IMR-90 (cell line): ENCODE measurements at places on chromosomes 2 and 18. TPM values are rescaled to one million over a fixed set of nuclear protein-coding genes. Genes with fewer than 3 reads are reported as not detected.
A peak's percentile ranks its signal among the peaks of the same experiment; 100 is the strongest.

DNA sequence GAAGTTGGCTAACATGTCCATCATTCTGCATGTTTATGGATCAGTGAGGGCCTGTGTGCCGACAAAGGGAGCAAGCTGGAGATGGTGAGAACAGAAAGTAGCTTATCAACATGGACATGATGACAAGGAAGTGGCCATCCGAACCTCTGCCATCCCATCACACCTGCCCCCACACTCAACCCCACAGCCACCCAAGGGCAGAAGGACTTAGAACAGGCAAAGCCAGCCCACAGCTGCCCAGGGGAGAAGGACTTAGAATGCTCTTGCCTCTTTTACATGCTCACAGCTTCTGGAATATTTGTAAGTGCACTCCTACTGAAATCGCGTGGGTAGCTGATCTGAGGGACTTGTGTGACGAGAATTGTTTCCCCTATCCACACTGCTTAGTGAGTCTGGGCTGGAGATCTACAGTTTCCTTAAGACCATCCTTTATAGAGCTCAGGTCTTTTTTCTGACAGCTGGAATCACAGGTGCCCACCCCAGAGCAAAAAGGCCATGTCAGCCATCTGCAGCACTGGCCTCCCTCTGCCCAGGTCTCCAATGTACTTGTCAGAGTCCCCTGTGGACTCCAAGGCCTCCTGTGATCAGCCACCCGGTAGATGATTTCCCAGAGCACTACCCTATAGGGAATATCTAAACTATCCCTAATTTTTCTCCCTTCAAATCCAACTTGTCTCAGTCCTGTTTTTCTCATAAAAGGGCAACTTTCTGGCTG is 154.1 kb downstream of the SMAD7 start:
- no peak for DNase-seq

The USP37 gene
- total RNA-seq = 6.5 and 7.5 TPM in 2 replicates

DNA sequence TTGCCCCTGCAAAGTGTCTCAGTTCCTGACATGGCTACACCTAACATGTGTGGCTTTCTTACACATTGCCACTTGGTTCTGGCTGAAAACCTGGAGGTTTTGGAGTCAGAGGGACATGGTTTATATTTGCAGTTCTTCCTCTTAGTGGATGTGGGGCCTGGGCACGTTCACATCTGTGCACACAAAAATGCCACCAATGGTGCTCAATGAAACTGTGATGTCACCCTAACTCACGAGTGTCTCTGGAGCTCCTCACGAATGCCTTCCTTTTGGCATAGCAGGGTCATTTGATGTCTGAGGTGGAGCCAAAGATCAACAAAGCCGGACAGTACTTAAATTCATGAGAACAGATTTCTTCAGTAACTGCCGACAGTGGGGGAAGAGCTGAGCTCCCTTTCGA is 231.7 kb upstream of the HS6ST1 start:
- DNase-seq = no peak

DNA sequence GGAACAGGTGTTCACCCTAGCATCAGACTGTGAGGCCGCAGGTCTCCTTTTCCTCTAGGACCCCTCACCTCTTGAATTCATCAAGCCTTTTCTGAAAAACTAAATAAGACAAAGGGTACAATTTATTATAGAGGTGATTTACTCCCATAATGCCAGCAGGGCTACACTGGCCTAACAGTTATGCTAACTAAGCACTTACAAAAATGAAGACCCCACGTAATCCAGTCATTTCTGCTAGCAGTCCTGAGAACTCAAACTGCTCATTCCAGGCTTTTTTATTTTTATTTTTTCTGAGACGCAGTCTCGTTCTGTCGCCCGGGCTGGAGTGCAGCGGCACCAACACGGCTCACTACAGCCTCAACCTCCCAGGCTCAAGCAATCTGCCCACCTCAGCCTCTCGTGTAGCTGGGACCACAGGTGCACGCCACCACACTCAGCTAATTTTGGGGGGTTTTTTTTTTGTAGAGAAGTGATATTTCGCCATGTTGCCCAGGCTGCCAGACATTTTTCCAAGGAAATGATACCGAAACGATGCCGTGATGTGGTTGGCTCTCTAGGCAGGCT is 14.2 kb downstream of the CAPG start:
- no peak for DNase-seq

The DHRS9 gene
- total RNA-seq = not detected in 2 replicates

GRCh38 chr2:232479341-232480200 is 8.1 kb downstream of the ECEL1 start:
- no peak for DNase-seq

GRCh38 chr18:33720133-33720532 is 142.1 kb downstream of the ASXL3 start:
- DNase-seq = peak; percentile 86

GRCh38 chr2:211941216-211941747 is 597.3 kb downstream of the ERBB4 start:
- no peak for DNase-seq

- DNase-seq = no peak
Measured at GRCh38 chr2:213147538-213147937, 3.9 kb downstream of the IKZF2 start.

The REG1B gene
- not detected in 2 replicates for total RNA-seq

GRCh38 chr18:35376742-35377695 is at the start of gene ZNF396:
TSS of gene ZNF396 (minus strand) at chr18:35377337. CDS start at chr18:35374292, 3,045 bp downstream.
- peak; percentile 27 for DNase-seq

DNA sequence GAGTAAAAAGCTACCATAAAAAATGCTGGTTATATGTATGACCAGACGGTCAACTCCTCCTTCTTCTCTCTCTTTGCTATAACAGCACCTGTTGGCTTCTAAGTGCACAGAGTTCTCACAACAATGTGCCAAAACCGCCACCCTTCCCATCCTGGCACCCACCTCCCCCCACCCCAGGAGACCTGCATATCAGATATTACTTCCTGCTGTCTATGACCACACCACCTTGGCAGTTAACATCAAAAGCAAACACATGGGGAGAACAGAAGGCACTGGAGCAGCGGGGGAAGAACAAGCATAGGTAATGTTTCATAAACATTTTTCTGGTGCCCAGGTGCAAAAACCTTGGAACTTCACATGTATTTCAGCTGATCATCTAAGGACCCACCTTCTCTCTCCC is 15.5 kb downstream of the SPRED2 start:
- DNase-seq = no peak

DNA sequence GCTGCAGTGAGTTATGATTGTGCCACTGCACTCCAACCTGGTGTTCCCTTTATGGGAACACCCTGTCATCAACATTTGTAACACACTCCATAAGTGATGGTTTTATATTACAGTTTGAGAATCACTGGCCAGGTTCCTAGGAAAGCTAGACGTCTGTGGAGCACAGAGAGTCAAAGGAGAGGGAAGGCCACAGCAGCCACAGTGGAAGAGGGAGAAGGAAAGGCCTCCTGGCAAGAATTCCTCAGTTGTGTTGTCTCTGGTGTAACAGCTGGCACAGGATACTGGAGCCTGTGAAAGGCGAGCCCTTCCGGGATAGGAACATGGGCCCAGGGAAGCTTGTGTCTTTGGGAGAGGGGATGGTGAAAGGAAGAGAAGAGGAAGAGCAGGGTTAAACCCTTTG is 360.5 kb upstream of the PIK3C3 start:
- DNase-seq = no peak

GRCh38 chr2:11930211-11930761 is 183.9 kb downstream of the LPIN1 start:
- DNase-seq = no peak

DNA sequence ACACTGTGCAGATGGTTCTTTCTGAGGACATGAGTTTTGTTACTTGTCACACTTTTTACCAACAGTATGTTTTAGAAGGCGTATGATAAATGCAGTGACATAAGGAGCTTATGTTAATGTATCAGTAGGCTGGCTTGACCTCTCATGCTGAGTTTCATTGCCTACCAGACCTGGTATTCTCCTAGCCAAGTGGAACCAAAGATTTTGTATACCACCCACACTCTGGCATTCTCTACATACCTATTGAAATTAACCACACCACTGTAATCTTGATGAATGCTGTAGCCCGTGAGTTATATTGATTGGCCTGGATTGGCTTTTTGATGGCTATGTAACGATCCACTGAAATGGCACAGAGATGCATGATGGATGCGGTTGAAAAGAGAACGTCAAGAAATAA is 11.4 kb downstream of the HTR2B start:
- DNase-seq = no peak

The IFT172 gene
- 23.1 and 25.5 TPM in 2 replicates for total RNA-seq

GRCh38 chr2:195477248-195477995 is 179.6 kb upstream of the SLC39A10 start:
- DNase-seq = peak; percentile 87

DNA sequence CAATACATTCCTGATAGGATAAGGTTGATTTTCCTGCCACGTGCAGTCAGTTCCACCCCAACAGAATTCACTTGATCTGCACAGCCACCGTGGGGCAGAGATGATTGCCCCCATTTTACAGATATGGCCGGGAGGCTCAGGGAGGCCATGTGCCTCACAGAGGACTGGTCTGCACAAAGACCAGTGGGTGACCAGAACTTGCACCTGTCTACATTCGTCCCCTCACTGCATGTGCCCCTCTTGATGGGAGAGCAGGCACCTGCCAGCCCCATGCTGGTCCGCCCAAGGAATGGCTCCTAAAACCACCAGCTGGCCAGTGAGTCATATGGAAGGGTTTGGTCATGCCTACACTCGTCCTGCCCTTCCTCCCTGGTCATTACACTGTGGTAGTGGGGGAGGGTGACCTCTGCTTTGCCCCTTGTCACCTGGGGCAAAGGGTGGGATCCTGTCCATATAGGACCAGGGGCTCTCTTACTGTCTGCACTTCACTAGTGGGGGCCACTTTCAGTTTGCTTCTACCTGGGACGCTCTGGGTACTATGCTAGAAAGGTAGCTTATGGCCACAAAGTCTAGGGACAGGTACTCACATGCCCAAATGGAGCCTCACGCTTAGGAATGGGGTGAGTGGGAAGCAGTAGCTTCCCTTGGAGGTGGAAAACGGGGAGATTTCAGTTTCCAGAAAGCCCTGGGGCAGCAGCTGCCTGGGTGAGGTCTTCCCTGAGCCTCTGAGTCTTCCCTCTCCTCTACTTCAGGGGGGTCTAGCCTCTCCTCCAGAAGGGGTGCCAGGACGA is 14.7 kb downstream of the RRM2 start:
- DNase-seq = no peak

The BCS1L gene
- total RNA-seq = 39.1 and 39.2 TPM in 2 replicates

DNA sequence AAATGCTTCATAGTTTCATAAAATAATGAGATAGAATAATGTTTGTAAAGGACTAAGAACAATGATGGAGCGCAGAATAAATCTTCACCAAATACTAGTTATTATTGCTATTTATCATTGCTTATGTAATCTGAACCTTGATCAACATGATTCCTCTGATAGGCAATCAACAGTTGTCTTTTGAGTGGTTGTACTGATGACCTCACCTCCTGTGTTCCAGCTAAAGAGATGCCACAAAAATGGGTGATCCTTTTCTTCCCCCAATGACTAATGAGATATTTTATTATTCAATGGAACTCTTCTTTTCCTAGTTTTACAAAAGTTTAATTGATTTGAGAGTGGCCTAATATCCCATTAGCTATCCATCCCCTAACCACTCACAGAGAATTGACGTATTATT is 784.0 kb upstream of the FSHR start:
- no peak for DNase-seq

The FSHR gene
- not detected in 2 replicates for total RNA-seq

The DES gene
- total RNA-seq = 3.3 and 4.3 TPM in 2 replicates

DNA sequence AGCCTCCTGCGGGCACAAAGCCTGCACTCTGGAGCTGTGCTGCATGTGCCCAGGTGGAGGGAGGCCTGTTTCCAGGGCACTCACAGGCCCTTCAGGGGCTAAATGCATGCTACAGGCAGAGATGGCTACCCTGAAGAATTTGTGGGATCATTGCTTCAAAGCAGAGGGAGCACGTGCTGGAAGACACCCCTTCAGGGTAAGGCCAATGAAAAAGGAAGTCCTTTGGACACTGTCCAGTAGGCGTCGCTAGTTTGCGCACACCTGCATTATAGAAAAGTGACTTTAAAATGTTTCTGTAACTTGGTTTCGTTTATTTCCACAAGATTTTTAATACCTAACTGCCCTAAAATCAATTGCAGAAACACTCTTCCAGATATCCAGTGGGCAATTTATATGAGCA is 325.3 kb downstream of the ZNF516 start:
- no peak for DNase-seq

The CTAGE1 gene
- under 0.01 TPM in 1 of 2 replicates, not detected in the other for total RNA-seq

DNA sequence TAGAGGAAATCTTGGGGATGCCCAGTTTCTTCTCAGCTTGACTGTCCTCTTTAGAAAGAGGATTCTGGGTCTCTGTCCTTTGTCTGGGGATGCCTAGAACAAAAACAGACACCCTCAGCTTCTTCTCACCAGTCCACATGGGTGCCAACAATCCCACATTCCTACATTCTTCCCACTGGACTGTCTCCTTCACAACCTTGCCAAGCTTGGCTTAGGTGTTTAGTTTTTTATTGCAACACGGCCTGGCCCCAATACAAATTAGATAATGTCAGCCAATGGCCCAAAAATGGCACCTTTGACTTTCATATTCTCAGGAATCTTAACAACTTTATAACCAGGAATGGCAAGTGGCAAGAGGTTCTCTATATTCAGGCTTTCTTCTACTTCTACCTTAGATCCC is 273.0 kb downstream of the RNF152 start:
- no peak for DNase-seq

The RSAD2 gene
- not detected in 2 replicates for total RNA-seq

DNA sequence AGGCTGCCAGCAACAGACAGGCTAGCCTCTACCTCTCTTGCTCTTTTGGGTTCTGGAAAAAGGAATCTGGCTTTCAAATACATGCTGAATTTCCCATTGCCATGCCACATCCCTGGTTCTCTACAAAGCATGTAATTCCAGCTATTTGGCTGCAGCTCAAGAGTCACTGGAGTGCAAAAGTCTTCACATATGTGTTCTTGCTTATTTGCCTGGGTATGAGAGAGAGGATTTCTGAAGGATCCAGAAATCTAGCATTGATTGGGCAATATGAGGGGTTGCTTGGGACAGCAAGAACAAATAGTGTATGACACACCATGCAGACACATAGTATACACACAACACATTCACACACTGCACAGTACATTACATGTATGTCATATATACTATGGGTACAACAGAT is 30.7 kb upstream of the LGALSL start:
- DNase-seq = no peak

DNA sequence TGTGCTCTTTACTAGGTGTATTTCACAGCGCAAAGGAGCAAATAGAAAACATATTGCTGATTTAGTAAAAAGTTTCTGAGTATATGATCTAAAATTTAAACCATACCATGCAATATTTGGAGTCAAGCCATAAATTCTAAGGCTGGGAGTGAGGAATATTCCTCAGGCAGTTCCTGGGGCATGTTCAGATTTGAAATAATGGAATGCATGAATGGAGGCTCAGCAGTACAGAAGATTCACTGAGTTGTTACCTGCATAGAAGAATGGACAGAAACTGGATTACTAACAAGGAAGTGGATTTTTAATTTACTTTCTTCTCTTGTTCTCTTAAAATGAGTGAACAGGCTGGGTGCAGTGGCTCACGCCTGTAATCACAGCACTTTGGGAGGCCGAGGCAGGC is 441.0 kb upstream of the MAP2 start:
- no peak for DNase-seq

- no peak for DNase-seq
Measured at GRCh38 chr18:72866901-72867745, 664 bp downstream of the NETO1 start.

The CCDC121 gene
- total RNA-seq = 2.0 and 2.2 TPM in 2 replicates

GRCh38 chr18:70132999-70133398 is 72.5 kb downstream of the RTTN start:
- DNase-seq = peak; percentile 98
